ENCODE measurements at places on chromosomes 1 and 21.

DNA sequence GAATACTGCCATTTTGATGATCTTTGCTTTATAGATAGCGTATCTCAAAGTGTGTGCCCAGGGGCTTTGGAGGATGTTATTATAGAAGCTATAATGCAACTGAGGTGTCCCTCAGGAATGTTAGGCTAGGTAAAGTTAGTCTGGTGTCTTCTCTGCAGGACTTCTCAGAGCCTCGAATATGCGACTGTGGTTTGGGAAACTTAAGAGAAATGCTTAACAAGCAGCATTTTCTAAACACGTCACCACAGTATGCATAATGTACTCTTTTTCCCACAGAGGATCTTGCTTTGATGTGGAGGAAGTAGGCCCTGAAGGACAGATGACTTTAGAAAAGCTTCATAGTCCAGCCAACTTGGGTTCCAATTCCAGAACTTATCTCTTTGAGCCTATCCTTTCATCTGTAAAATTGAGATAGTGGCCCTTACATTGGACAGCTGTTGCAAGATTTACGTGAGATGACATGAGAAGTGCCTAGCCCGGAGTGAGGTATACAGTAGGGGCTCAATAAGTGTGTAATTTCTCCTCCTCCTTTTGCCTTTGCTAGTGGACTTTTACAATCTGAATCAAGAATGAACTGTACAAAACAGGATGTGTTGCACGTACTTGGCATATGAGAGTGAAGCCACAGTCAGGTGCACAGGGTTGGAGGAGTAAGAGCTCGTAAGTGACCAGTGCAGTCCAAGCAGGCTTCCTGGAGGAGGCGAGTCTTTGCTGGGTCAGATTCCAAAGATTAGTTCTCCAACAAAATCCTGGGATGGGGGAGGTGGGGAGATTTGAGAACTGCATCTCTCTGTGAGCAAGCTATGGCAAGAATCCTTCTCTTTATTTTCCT lies 29.7 kb upstream of the TRABD2B start:
- DNase-seq: no peak
- H3K36me3 ChIP-seq: no peaks in the 10 kb centered on the region
- no peak overlapping the region for H3K4me3 ChIP-seq
- H3K27me3 ChIP-seq: no peaks in the 10 kb centered on the region

- DNase-seq: no peak
- no peaks in the 10 kb centered on the region for H3K36me3 ChIP-seq
- H3K27ac ChIP-seq: no peak overlapping the region
- no peak overlapping the region for H3K4me3 ChIP-seq
- no peaks in the 10 kb centered on the region for H3K4me1 ChIP-seq
- H3K27me3 ChIP-seq: no peaks in the 10 kb centered on the region
These were observed 181.5 kb downstream of the GABPA start for GRCh38 chr21:25916226-25916625.

- peak overlapping the region; percentile 94 for H3K27ac ChIP-seq
- H3K27me3 ChIP-seq: no peaks in the 10 kb centered on the region
- H3K4me1 ChIP-seq: peaks cover 37% of the 10 kb centered on the region
- peak overlapping the region; percentile 81 for H3K4me3 ChIP-seq
- peaks cover 35% of the 10 kb centered on the region for H3K36me3 ChIP-seq
These were observed 657 bp upstream of the HNRNPU start for GRCh38 chr1:244865028-244865371.

- no peak overlapping the region for H3K27ac ChIP-seq
- H3K4me3 ChIP-seq: no peak overlapping the region
- no peak for DNase-seq
- H3K27me3 ChIP-seq: no peaks in the 10 kb centered on the region
- H3K4me1 ChIP-seq: no peaks in the 10 kb centered on the region
- H3K36me3 ChIP-seq: no peaks in the 10 kb centered on the region
These were observed 56.3 kb downstream of the PTGFR start for GRCh38 chr1:78547081-78547480.

DNA sequence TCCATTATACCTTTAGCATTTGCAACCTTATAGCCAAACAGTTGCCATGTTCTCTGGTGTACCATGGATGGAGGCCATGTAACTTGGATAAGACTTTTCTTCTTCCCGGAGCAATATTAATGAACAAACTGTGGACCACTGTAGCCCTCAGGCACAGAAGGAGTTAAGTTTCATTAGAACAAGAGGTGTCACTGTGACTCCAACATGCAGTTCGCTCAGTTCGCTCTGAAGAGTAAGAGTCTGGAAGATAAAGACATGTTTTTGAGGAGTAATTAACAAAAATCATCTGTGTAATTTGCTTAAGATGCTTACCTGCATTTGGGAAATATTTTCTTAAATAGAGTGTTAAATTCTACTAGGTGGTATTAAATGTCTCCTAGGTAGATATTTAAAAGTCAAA lies 4.1 kb downstream of the KIF26B start:
- H3K36me3 ChIP-seq: no peaks in the 10 kb centered on the region
- DNase-seq: no peak
- H3K4me1 ChIP-seq: peaks cover 17% of the 10 kb centered on the region
- H3K27ac ChIP-seq: no peak overlapping the region
- no peak overlapping the region for H3K4me3 ChIP-seq

DNA sequence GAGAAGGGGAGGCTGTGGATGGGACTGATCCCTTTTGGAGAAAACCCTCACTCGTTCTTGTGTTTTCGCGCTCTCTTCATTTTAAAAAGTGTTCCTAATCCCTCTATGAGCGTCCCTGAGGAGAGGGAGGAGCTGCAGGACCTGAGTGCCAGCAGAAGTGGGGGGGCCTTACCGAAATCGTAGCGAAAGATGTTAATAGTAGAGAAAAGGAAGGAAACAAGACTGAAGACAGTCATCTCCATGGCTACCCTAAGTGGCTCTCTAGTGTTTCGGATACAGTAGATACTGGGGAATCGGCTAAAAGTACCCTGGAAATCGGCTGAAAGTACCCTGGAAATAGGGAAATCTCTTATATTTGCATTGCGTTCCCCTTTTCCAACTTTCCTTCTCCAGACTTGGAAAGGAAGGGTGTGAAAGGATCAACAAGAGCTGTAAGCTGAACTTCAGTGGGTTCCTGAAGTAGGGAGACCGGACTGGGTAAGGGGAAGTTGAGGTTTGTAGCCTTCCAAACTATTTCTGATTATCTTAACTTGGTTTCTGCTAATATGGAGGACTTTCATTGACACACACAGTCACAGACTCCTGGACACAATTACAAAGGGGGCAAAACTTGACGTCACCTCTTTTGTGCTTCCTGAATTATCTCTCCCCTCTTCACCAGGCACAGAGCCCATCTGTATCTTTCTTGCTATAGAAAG lies 486 bp upstream of the DSTYK start:
- DNase-seq: no peak
- peaks cover 41% of the 10 kb centered on the region for H3K4me1 ChIP-seq
- peak overlapping the region; percentile 77 for H3K27ac ChIP-seq
